GM10248 (cell line): ENCODE measurements at places on chromosomes 5 and 9.

DNA sequence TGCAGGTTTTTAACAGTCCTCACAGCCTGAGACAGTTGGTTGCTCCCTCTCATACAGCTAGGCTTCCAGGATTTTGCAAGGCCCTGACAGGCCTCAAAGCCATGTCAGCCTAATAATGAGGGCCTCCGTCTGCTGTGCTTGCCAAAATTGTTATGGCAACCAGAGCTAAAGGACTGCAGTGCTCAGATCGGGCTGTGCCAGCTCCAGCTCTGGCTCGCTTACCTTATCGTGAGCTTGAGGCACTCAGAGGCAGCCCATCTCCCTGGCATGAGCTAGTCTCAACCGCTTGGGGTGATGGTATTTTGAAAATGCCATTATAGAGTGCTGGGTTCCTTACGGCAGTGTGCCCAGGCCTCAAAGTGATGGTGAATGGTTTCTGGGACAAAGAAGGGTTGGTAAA is 8.4 kb downstream of the MTAP start:
- DNase-seq: no peak

- no peak for DNase-seq
Observed at GRCh38 chr5:64532657-64533056, 26.8 kb downstream of the RGS7BP start.

GRCh38 chr5:74122979-74123590 is 497.1 kb downstream of the ARHGEF28 start:
- no peak for DNase-seq

DNA sequence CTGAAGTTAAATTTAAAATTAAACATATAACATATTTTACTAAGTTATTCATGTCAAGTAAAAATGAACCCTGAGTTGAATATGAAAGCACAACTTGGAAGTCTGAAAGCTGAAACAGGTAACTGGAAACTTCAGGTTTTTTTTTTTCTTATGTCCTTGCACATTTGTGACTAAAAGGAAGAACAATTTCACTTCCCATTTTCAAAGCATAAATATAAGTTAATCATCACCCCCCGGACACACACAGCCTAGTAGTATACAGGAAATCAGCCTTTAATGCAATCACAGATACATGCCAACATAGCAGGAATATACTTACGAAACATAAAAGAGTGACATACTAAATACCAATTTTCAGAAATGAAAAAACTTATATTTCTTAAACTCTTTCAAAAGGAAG is 225.9 kb downstream of the RFX3 start:
- DNase-seq: peak; percentile 39

GRCh38 chr9:134925011-134925511 is 7.3 kb upstream of the FCN1 start:
- DNase-seq: no peak
